ENCODE measurements at places on chromosomes 6 and 20.

GRCh38 chr6:105135056-105135455 lies 44.8 kb downstream of the POPDC3 start:
- DNase-seq: peak; percentile 28

- DNase-seq: peak; percentile 62
Measured at GRCh38 chr20:4227085-4227821, 211.9 kb upstream of the RNF24 start.

- no peak for DNase-seq
Measured at GRCh38 chr6:1077478-1078416, 234.2 kb upstream of the FOXQ1 start.

- no peak for DNase-seq
Measured at GRCh38 chr20:50701041-50701963, 10.0 kb upstream of the RIPOR3 start.

DNA sequence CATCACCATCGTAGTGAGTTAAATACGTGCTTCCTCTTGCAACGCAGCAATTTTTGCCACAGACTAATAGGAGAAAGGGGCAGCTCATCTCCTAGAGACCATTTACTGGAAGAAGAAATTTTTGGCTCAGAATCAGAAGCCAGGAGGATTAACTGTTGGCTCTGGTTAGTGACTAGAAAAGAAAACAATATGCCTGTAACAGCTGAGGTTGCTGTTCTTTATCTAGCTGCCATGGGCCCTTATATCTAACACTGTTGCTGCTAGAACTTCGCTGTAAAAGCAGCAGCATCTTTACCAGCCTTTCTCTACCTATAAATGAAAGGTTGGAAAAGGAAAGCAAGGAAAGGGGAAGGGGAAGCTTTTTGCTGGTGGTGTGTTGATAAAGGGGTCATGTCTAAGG lies 65.9 kb downstream of the FAM135A start:
- no peak for DNase-seq

GRCh38 chr6:17450832-17451231 lies 57.4 kb downstream of the CAP2 start:
- no peak for DNase-seq

GRCh38 chr6:124446961-124447360 lies 515.3 kb upstream of the RNF217 start:
- no peak for DNase-seq

DNA sequence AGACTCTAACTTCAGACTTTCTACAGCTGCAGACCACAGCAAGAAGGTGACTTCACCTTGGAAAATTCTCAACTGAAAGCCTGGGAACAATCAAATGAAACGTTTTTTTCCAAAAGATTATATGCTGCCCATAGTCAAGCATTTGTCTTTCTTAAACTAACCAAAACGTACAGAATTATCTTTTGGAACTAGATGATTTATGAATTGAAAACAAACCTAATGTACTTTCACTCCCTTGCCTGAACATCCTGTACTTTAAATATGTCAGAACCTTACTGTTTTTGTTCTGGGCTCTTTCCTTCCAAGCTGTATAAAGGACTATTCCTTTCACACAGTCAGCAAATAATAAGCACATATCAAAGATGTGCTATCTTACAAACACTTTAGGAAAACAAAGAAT lies 62.4 kb upstream of the TNFAIP3 start:
- DNase-seq: no peak

DNA sequence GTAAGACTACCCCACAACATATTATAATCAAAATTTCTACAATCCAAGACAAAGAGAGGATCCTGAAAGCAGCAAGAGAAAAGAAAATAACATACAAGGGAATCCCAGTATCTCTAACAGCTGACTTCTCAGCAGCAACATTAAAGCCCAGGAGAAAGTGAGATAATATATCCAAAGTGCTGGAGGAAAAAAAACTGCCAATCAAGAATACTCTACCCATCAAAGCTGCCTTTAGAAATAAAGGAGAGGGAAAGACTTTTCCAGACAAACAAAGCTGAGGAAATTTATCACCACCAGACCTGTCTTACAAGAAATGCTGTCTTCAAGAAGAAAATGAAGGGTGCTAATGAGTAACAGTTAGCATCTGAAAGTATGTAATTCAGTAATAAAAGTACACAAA lies 43.3 kb upstream of the IRAK1BP1 start:
- no peak for DNase-seq

- peak; percentile 21 for DNase-seq
Measured at GRCh38 chr6:10316373-10316721, 98.5 kb downstream of the TFAP2A start.

GRCh38 chr6:111727041-111727440 lies 121.4 kb upstream of the TRAF3IP2 start:
- no peak for DNase-seq

GRCh38 chr6:108029226-108029921 lies 45.2 kb downstream of the OSTM1 start:
- no peak for DNase-seq

DNA sequence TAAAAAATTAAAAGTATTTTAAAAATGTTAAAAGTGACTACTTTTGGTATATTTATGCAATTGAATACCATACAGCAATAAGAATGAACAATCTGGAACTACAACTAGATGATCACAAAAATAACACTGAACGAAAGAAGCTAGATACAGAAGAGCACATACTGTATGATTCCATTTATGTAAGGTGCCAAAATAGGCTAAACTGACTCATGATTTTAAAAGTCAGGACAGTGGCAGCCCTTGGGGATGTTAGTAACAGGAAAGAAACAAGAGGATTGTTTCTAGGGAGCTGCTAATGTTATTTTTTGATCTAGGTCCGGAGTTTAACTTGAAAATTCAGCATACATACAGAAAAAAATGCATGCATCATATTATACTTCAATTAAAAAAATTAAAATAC lies 42.3 kb downstream of the KIF13A start:
- DNase-seq: peak; percentile 68

- DNase-seq: no peak
Measured at GRCh38 chr20:38021087-38021772, 12.0 kb downstream of the TTI1 start.

GRCh38 chr20:45419188-45420091 lies 3.5 kb downstream of the PIGT start:
- peak; percentile 60 for DNase-seq

GRCh38 chr6:34515473-34516387 lies 40.4 kb downstream of the SPDEF start:
- no peak for DNase-seq

DNA sequence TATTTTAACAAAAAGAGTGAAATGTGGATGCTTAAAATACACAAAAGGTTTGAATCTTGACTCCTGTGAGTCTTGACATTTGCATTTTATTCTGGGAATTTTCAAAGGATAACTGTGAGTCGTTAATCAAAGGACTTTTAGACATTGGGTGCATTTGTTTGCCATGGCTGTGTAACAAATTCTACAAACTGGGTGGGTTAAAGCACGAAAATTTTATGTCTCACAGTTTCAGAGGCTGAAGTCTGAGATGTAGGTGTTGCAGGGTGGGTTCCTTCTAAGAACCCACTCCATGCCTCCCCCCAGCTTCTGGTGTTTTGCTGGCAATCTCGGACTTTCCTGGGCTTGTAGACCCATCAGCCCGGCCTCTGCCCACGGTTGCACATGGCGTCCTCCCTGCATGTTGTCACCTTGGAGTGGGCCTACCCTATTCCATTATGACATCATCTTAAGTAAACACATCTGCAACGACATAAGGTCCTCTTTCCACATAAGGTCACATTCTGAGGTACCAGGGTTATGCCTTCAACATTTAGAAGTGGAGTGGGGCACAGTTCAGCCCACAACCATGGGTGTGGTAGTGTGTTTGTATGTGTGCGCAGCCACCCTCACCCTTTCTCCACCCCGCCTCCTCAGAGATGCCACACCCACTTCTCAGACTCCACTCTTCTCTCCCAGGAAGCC lies 113.1 kb downstream of the FOXA2 start:
- DNase-seq: no peak

GRCh38 chr20:38217791-38218565 lies 42.6 kb downstream of the KIAA1755 start:
- peak; percentile 99 for DNase-seq

GRCh38 chr6:3737831-3738210 lies 13.7 kb downstream of the PXDC1 start:
- no peak for DNase-seq

Data from hepatic stellate cell (primary cell).